ENCODE measurements at places on chromosomes 12 and 14.

GRCh38 chr12:41479426-41479825 lies 291.3 kb downstream of the PDZRN4 start:
- no peak for DNase-seq

- no peak for DNase-seq
Observed at GRCh38 chr14:91866511-91867295, 633 bp downstream of the TC2N start.

DNA sequence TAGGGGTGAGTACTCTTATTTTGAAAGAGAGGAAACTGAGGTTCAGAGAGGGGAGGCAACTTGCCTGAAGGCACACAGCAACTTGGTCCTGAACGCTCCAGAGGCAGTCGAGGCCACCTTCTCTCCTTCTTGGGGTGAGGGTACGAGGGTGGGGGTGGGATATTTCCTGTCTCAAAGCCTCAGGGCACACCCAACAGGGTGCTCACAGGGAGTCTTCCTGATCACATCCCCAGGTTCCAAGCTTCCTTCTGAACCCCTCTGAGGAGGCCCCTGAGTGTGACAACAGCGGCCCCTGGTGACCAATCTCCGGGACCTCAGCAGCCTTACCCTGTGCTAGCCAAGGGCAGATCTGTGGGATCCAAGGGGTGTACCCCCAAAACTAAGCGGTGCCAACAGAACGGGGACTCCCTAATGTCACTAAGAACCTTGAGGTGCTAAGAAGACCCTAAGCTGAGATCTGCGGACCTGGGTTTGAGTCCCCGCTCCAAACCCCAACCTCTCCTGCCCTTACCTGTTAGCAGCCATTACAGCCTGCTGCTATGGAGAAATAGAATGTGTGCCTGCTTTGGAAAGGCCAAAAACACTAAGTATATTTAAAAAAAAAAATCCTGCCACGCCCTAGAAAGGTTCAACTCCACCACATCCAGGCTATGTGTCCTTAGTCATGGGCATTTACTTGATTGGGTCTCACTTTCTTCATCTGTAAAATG lies 57.9 kb downstream of the TRPV4 start:
- no peak for DNase-seq

- no peak for DNase-seq
Observed at GRCh38 chr12:65094722-65095121, 26.4 kb downstream of the WIF1 start.

- no peak for DNase-seq
Observed at GRCh38 chr12:7369274-7369729, 65.4 kb downstream of the ACSM4 start.
